ENCODE measurements at places on chromosomes 1 and 21.

DNA sequence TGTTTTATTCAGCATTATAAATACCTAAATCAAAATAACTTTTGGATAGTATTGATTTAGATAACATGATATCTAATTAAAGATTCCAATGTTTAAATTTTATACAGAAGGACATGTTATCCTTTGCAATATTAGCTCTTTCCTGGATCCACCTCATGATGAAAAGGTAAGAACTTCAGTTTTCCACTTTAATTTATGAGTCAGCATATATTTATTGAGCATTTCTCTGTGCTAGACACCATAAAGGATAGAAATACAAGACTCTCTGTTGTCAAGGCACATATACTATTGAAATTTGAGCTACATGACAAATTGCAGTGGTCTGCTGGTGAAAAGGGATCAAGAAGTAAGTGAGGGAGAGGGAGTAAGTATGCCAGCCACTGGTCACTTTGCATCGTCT is 68.1 kb upstream of the EXO1 start:
- DNase-seq, result no peak

GRCh38 chr1:224047538-224047937 is 66.4 kb upstream of the FBXO28 start:
- no peak for DNase-seq

DNA sequence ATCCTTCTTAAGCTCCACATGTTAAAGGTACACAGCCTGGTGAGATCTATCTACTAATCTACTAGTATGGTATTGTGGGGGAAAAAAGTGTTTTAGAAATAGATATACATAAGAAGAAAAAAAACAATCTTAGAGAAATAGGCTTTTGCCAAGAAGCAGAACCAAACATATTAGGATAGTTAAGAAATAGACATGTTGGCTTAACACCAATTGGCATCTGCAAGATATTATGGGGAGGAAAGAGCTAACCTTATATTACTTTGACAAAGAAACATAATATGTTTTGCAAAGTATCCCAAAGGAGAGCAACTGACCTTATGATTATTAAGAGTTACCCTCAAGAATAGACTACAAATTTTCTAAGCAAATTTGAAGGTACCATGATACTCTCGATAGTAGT is 202.9 kb downstream of the BRINP3 start:
- no peak for DNase-seq

GRCh38 chr1:88228114-88228513 is 456.0 kb upstream of the PKN2 start:
- DNase-seq, result no peak

DNA sequence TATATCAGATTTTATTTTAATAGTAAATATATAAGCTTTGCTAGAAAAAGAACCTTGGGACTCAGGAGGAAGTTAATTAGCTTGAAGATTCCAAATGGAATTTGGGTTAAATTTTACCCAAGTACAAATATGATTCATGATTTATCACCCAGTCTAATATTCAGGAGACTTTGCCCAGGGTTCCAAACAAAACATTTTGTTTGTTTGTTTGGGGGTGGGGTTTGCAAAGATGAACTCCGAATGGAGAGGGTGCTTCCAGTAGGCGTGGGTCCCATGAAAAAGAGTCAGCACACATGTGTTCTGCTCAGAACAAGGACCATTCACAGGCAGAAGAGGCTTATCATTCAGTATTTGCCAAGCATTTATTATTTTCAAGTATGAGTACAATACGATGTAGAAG is 23.5 kb downstream of the KCNT2 start:
- DNase-seq, result no peak

- no peak for DNase-seq
These were observed 11.4 kb upstream of the MAGOH start for GRCh38 chr1:53249706-53250105.

DNA sequence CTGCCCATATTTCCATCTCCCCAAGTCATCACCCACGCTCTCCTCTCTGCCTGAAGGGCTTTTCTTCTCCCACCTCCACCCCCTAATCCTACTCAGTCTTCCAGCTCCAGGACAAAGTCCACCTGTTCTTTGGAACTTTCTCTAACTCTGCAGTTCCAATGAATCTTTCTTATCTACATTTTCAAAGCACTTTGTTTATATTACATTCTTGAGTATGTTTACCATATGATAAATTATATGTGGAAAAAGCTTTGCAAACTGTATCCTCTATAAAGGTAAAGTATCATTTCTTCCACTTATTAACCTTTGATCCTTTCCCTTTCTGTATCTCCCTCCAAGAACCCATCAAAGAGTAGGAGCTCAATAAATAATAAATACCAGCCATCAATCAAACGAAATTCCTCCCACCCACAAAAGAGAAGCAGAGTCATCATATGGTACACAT is 39.7 kb downstream of the TTC13 start:
- no peak for DNase-seq

DNA sequence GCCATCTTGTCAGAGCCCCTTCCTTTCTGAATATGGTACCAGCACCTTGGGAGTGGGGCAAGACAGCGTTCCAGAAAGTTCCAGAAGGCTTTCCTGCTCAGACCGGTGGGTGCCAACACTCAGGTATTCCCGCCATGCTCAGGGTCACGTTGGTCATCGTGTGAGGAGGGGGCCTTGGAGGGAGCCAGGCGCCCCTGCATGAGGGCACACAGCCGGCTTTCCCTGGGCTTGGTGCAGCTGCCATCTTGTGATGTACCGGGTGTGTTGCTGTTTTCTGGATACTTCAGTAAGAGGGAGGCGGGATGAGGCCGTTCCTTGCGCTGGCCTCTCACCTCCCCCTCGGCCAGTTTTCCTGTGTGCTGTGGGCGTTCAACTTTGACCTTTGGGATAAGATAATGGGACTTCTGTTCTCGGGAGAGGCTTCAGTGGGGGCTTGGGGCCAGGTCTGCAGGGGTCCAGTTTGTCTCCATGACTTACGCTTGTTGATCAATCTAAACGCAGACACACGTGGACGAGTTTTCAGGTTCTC is 69.7 kb downstream of the PRDM16 start:
- DNase-seq, result no peak

GRCh38 chr1:226650236-226650841 is 88.7 kb downstream of the ITPKB start:
- DNase-seq, result no peak

- DNase-seq, result no peak
These were observed 40.7 kb downstream of the VTCN1 start for GRCh38 chr1:117169871-117170596.

- peak; percentile 84 for DNase-seq
These were observed 6.1 kb downstream of the ADAMTS4 start for GRCh38 chr1:161192476-161193465.

- no peak for DNase-seq
These were observed 347.5 kb upstream of the DPYD start for GRCh38 chr1:98268316-98268715.

- DNase-seq, result no peak
These were observed 3.0 kb upstream of the TMEM52 start for GRCh38 chr1:1921901-1922701.

DNA sequence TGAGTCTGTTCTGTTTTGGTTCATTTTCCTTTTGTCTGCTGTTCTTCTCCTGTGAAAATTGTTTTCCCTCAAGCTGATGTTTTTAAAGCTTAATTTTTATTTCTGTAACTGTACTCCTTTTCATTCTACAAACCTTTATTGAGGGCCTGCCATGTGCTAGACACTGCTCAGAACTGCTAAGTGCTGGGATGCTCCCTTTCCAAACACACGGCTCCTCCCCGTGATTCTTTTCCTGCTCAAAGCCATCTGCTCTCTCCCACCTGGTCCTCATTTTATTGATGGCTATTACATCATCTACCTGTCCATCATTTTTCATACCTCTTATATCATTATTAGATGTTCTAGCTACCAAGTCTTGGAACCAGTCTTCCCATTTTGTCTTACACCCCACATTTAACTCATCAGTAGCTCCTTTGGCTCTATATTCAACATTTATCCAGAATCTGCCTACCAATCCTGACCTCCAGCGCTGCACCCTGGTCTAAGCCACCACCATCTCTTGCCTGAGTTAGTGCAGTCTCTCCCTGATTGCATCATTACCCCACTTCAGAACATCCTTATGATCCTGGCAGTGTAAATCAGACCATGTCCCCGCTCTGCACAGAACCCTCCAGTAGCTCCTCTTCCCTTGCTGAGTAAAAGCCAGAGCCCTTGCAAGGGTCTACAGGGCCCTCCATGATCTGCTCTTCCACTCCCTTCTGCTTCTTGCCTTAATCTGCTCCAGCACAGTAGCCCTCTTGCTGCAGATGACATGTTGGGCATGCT is 118.1 kb downstream of the CACNA1E start:
- DNase-seq, result no peak

DNA sequence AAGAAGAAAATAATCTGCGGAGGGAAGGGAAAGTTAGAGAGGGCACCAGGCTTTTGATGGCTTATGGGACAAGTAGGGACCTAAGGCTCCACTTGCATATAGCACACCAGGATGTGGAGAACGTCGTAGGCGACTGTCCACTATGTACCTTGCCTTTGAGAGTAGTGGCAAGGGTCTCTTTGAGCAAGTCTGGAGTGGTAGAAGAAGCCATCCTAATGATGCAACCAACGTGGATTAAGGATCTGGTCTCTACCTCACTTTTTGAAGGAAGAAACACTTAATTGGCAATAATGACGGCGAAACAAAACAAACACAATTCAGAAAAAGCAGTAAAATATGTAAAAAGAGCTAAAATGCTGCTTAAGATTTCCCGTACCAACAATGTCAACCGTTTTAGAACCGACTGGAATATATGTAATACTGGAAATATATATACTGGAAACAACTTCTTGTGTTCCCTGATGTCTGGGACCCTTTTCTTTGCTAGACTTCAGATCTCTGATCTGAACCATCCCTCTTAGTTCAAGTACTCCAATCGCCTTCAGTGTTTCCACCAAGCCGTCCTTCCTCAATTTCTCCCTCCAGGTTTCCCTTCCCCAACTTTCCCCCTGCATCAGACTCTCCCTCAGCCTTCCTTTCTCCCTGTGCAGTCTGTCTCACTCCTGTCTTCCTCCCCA is 821 bp upstream of the KHDRBS1 start:
- DNase-seq, result no peak

- DNase-seq, result no peak
These were observed 1.7 kb downstream of the F5 start for GRCh38 chr1:169584483-169585144.

DNA sequence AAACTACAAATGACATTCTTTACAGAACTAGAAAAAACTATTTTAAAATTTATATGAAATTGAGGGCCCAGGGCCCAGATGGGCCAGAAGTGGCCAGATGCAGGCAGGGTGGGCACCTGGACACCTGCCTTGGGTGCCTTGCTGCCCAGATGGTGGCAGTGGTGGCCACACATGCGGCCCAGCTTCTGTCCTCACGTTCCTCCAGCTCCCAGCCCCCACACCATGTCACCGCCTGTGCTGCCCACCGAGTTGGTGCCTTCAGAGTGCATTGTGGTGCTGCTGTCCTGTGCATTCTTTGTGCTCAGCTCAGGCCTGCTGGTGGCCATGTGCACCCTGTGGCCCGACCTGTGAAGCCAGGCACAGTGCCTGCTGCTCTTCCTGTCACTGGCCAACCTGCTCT is 216.8 kb upstream of the CXADR start:
- DNase-seq, result no peak

DNA sequence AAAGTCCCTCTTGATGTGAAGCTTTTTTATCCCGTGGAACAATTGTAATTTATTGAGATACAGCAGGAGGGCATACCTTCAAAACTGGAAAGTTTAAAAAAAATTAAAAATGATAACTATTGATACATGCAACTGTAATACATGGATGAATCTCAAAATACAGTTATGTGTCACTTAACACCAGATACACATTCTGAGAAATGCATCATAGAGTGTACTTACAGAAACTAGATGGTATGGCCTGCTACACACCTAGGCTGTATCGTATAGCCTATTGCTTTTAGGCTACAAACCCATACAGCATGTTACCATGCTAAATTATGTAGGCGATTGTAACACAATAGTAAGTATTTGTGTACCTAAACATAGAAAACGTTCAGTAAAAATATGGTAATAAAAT is 7.1 kb upstream of the AKNAD1 start:
- no peak for DNase-seq

DNA sequence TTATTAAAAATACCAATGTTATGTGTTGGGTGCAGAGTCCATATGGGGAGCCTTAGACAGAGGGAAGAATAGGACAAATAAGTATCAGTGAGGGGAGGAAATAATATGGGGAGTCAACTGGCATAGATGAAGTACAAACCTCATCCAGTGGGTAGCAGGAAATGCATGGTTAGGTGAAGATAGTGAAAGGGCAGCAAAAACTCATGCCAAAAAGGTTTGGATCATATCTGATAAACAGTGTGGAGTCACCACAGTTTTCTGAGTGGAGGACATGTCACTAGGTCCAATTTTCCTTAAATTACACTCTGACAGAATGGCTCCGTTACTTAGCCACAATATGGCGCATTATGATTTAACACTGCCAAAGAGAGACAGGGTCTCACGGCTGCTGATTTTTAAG is 10.3 kb downstream of the DUSP23 start:
- no peak for DNase-seq

- no peak for DNase-seq
These were observed 3.6 kb upstream of the MAP1LC3C start for GRCh38 chr1:242002510-242002909.

DNA sequence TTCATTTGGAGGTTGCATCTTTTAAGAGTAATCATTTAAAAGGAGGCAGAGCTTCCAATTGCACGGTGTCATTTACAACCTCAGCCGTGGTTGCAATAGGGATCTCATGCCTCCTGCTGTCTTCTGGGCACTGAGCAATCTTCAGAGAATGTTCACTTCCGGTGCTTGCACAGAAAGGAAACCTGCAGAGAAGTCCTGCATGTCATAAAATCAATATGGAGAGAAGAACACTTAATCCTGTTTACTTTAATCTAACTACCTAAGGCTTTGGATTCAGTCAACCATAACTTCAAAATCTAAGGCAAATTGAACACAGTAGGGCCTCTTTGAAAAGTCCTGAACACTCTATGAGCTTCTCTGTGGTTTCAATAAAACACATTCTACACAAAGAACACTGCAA is 11.3 kb upstream of the MAP10 start:
- DNase-seq, result peak; percentile 32

- no peak for DNase-seq
These were observed 224.5 kb downstream of the ASTN1 start for GRCh38 chr1:176939993-176940392.

DNA sequence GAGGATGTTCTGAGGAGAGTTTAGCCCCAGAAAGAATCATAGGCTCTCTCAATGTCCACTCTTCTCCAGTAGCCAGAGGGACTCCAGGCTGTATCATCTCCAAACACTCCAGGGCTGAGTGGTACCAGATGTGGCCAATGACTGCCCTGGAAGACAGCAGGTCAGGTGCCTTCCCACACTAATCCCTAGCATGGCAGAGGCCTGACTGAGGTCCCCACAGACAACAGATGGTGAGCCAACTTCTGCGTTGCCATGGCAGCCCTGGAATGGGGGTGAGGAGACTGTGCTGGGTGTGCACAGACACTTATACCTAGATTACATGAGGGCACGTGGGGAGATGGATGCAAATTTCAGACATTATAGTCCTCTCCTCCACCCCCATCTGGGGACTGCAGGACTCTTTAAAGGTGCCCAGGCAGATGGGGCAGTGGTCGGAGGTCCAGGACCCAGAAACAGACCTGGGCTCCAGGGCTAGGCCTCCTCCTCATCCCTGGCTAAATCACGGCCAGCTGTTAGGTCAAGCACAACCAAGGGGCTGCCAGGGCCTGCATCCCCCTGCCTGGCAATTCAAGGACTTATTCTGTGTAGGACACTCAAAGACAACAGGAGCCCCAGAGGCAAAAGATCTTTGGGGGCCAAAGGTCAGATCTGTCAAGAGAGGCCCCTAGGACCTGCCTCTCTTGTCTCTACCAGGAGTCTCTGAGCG is 42.9 kb downstream of the CAMK2N1 start:
- no peak for DNase-seq

GRCh38 chr1:206472454-206472853 is 2.2 kb downstream of the IKBKE start:
- DNase-seq, result peak; percentile 91

- peak; percentile 52 for DNase-seq
These were observed 20.5 kb downstream of the PRKACB start for GRCh38 chr1:84164567-84165021.
